ENCODE measurements at places on chromosomes 3 and 15.

GRCh38 chr3:184716622-184717398, 4.9 kb upstream of the MAGEF1 start:
- DNase-seq = no peak

GRCh38 chr3:112793326-112794081, 53.2 kb downstream of the CD200R1L start:
- DNase-seq = no peak

DNA sequence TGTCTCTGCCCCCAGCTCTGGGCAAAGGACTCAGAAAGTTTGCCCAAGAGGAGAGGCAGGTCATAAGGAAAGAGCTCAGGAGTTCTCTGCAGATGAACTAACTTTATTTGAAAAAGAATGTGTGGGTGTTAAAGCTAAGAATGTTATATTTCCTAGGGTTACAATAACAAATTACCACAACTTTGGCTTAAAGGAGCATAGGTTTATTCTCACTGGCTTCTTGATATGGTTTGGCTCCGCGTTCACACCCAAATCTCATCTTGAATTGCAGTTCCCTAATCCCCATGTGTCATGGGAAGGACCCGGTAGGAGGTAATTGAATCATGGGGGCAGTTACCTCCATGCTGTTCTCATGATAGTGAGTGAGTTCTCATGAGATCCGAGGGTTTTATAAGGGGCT, 383.7 kb upstream of the CFAP20DC start:
- no peak for DNase-seq

DNA sequence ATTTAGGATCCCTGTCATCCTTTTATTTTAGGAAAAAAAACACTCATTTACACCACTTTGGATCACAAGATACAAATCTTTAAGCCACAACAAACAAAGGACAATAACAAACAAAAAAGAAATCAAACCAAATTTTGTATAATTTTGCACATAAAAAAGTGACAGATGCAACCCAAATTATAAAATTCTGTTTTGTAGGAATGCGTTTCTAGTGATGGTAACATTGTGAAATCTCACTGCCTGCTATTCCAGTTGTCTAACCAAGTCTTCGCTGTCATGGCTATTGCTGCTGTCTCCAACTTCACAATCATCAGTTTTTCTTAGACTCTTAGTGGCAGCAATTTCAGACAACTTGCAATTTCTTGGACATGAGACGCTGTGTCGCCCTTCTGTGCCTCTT, 58.3 kb upstream of the ARL6 start:
- DNase-seq = no peak

DNA sequence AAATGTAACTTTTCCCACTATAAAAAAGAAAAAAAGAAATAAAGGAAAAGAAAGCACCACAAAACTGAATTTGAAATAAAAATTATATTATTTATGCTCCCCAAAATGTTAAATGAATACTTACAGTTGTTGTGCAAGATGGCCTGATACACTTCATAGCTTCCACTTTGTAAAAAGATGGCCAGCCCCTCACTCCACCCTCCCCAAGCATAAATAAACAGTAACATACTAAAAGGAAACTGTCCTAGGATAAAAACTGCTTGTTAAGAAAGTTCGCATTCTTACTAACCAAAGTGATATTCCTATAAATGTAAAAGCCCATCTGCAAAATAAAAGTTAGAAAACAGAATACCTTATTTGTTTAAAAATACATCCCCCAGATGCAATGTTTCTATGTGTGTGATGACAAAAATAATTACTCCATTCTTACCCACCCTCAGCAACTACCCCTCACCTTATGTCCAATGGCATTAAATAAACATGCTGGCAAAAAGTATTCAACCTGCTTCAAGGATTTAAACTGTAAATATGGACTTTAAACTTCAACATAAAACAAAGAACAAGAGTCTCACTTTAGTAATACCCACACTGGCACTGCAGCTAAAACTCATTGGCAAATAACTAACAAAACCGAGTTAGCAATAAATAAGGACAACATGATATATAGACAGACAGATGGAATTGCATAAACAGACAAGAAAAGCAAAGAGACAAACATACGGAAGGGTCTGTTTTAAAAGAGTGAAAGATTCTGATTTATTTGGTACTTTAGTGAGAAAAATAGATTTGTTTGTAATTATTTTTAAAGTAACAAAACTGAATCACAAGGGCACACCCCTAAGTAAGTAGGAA, 47.7 kb downstream of the ZBTB20 start:
- DNase-seq = no peak

GRCh38 chr3:94115482-94115881, 52.6 kb downstream of the NSUN3 start:
- peak; percentile 11 for DNase-seq

DNA sequence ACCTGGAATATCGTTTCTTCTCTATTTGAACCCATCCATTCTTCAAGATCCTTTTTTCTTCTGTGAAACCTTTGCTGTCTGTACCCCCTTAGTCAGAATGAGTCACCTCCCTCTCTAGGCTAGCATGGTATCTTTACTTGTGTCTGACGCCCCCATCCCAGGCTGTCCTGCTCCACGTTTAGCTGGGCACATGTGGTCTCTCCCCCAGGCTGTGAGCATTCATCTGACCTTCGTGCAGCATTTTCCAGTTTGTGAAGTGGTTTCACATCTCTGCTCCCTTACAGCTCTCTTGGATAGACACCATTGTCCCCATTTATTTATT, 14.3 kb upstream of the TLE3 start:
- no peak for DNase-seq

GRCh38 chr3:159805411-159805772, 183.2 kb upstream of the IL12A start:
- DNase-seq = no peak

- no peak for DNase-seq
Measured at GRCh38 chr15:61169275-61169903, 59.7 kb downstream of the RORA start.

GRCh38 chr15:61376516-61376915, 147.4 kb upstream of the RORA start:
- DNase-seq = no peak

DNA sequence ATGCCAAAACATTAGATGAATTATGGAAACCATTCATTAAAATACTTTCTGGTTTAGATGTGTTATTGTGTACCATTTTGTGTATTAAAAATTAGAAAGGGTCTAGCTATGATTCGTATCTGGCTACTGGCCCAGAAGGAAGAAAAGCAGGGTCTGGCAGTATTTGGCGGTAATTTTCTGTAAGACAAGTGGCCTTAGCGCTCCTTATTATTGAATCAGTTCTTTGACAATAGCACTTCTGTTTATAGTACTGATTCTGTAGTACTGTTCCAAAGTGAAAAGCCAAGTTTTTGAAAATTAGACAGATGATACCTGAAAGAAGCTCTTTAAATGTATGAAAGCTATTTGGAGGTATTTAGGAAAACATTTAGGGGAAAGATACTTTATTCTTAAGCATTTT, 10.2 kb downstream of the GLCE start:
- DNase-seq = no peak

DNA sequence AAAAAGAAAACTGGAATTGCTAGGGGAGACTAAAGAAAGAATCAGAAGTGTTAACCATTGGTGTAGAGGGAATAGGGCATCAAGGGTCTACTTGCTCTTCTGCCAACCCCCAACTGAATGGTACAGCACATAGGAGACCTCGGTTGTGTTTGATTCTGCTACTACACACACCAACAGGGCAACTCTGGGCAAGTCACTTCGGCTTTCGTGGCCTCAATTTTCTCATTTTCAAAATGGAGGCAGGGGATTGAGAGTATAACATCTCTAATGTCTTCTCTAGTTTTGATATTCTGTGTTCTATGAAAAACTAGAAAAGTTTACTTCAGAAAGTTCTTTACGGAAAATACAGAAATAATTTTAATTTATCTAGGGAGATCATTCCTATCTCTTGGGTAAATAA, 120.3 kb upstream of the PHLDB2 start:
- no peak for DNase-seq

DNA sequence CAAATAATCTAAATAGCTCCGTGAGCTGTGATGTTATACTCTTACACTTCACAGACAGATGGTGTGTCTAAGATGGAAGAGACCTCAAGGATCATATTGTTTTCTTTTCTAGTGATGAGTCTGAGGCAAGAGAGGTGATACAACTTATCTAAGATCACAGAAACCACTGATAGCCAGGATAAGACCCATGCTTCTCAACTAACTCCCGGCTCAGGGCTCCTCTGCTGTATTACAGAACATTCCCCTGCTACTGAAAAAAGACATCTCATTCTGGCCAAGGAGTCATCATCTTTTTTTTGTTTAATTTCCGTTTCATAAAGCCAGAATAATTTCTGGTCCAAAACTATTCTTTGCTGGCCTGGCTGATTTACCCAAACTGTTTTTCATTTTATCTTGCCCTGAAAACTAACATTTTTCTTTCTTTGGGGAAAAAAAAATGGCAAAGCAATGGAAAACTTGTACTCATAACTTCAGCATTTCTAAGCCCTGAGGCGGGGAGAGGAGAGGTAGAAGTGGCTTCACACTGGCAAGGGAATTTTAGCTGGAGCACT, 46.9 kb upstream of the GAP43 start:
- DNase-seq = no peak

GRCh38 chr15:65217526-65218482, 6.5 kb upstream of the CILP start:
- DNase-seq = no peak

- no peak for DNase-seq
Measured at GRCh38 chr15:58324533-58324932, 107.3 kb upstream of the LIPC start.

DNA sequence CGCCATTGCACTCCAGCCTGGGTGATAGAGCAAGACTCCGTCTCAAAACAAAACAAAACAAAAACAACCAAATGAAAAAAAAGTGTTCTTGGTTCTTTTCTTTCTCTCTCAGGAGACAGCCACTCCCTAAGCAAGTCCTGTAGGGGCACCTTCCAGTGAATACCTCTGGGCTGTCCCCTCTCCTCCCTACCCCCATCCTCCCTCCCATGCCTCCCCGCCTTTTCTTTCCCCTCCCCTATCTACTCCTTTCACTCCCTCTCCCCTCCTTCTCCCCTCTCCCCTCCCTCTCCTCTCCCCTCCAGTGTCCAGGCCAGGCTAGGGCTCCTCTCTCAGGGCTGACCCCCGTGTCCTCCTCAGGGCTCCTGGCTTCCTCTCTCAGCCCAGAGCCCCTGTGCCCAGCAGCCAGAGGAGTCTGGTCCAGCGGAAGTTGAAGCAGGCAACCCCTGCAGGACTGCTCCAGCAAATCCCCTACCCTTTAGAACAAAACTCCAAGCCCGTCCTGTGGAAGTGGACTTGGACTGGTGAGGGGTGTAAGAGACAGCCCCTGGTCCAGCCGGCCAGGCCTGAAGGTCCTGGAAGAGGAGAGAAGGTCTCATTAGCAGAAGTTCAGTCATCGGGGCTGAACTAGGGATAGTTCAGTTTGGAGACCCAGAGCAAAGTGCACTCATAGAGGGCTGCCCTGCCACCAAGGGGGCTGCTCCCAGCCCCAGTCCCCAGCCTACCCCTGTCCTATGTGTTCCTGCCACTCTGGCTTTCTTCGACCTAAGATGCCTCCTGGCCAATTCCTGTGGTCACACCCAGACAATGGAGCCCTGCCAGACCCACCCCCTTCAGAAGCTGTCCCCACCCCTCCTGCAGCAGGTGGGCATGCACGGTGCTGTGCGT, 79.8 kb upstream of the IQSEC1 start:
- DNase-seq = no peak

GRCh38 chr3:60887574-60887973, 363.7 kb downstream of the FHIT start:
- DNase-seq = no peak

DNA sequence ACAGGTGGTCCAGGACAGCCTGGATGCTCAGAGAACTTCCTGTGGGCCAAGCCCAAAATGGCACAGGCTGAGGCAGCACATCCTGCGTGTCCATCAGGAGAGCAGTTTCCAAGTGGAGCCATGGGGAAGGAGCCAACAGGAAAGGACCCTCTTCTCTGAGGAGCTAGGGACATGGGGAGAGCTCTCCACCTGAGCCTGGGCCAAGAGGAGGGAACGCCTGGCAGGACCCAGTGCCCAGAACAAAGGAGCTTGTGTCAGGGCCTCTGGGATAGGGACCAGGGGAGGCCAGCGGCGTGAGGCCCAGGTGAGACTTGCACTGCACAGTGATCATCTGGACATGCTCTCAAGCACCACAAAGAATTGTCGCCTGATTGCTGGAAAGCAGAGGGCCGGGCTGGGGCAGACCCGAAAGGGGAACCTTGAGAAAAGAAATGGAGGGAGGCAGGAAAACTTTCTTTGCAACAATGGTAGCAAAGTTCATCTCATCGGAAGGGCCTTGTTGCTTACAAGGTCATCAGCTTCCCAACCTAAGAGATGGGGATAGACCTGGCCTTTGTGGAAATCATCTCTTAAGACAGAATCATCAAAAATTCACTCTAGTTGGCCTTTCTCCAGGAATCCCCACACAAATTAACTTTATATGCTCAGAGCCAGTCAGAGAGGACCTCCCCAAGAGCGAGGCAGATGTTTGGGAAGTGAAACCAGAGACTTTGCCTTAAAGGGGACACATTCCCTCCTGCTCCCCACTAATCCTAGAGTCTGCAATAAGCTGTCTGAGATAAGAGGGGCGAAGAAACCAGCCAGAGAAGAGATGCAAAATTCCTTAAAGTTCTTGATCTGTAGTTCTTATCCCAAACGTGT, 47.7 kb upstream of the HES1 start:
- DNase-seq = no peak

- DNase-seq = no peak
Measured at GRCh38 chr3:58706395-58707167, 40.0 kb upstream of the FAM3D start.

DNA sequence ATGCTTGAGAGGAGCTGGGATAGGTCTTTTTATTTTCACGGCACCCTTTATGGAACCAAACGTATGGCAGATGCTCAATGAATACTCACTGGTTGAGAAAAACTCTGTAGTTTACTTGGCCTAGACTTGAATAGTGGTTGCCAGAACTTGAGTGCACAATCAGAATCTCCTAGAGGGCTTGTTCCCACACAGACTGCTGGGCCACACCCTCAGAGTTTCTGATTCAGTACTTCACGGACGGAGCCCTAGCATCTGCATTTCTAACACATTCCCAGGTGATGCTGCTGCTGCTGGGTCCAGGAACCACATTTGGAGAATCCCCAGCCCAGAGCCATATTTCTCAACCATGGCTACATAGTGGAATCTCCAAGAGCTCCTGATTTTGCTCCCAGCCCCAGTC, 24.6 kb downstream of the CA12 start:
- DNase-seq = no peak

DNA sequence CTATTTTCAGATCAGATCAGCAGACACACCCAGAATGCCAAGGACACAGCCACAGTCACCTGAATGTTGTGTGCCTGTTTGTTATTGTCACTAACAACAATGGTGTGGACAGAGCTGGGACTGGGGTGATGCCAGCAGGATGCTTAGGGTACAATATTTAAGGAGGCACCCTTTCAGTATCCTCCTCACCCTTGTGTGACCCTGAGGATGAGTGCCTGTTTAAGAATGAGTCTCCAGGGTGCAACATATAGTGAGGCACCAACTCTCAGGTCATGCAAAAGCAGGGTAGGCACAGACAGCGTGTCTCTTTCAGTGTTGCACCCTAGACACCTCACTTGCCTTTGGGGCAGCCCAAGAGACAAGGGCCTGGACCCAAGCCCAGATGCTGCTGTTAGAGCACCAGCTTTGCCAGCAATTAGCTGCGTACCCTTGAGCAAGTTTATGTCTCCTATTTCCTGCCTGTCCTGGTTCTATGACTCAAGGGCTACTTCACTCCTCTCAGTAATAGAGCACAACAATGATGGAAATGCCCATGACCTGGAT, 122.6 kb downstream of the AQP9 start:
- peak; percentile 32 for DNase-seq
